ENCODE measurements at places on chromosomes 7 and 10. TPM values are rescaled to one million over a fixed set of nuclear protein-coding genes. Genes with fewer than 3 reads are reported as not detected.

Gene CHN2
- total RNA-seq: 7.6 TPM

- no peak for DNase-seq
Observed at GRCh38 chr10:59018977-59019376, 157.5 kb upstream of the PHYHIPL start.

Gene WDR91
- total RNA-seq: 16.6 TPM

Gene SPDYE11
- total RNA-seq: not detected

DNA sequence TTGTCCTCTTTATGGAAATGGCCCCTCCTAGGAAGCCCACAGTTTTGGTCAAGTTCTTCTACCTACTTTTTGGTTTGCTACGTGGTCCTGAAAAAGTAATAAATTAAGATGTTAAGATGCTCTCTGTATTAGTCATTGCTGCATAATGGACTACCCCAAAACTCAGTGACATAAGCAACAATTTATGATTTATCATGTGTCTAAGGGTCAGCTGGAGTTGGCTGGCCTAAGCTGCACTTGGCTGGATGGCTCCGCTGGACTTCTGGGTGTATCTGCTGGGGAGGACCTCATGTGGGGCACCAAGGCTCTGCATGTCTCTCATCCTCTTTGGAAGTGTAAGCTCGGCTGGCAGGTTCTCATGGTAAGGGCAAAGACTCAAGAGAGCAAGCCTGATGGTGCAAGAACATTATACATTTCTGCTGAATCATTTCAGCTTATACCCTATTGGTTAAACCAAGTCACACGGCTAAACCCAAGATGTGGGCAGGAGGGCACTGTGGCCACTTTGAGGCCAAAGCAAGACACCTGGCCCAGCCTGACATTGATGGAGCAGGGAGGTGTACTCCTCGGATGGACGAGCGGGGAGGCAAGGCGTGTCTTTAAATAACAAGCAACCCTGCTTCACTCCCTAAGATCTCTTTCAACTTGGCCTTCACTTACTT, 47.7 kb downstream of the TBXAS1 start:
- DNase-seq: no peak

- no peak for DNase-seq
Observed at GRCh38 chr10:69385454-69386350, 31.0 kb downstream of the TACR2 start.

GRCh38 chr10:62736168-62736546, 68.4 kb upstream of the ADO start:
- DNase-seq: no peak

Gene C7orf57
- total RNA-seq: not detected

Gene ZYX
- 499 TPM for total RNA-seq

GRCh38 chr7:274266-274665, 15.7 kb upstream of the FOXL3 start:
- no peak for DNase-seq

GRCh38 chr10:71316786-71317160, 2.3 kb upstream of the SLC29A3 start:
- DNase-seq: no peak

Gene EDRF1
- 27.8 TPM for total RNA-seq

- DNase-seq: no peak
Observed at GRCh38 chr7:34727464-34727995, 69.5 kb downstream of the NPSR1 start.

Gene POLR3A
- 11.6 TPM for total RNA-seq

DNA sequence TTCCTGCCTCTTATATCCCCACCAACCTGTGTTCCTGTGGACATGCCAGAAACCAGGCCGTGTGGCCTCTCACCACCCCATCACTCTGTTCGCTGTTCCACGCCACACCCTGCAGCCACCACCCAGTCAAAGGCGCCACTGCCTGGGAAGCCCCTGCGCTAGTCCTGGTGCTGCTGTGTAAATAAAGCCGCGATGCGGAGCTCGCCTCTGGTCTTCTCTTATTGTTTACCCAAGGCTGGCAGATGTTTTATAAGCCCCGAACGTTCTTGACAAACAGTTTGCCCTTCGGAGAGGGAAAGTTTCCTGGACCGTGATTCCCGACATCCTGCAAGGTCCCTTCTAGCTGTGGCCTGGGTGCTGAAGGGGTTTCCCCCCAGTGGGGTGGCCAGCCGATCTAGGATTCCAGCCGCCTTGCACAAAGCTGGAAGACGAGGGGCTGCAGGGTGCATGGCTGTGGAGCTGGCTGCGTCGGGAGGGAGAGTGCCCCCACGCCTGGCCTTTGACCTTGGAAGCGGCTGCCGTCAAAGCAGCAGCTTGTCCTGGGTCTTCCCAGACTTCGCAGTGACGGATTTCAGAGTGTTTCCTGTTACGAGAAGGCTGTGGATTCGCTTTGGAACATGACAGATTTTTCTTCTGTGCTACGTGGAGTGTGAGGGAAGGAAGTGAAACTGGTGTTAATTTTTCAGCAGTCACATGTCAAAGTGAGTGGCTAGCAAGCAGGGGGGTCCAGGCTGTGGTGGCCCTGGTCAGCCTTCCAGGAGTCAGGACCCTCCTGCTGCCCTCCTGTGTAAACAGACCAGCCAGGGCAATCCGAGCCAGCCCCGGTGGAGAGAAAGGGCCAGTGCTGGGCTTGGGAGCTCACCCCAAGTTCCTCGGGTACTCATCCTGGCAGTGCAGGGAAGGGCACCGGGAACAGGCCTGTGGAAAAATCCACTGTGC, 61.6 kb downstream of the LHPP start:
- DNase-seq: peak; percentile 79

Gene TMEM273
- 20.0 TPM for total RNA-seq

Gene OR2A5
- not detected for total RNA-seq

- DNase-seq: peak; percentile 73
Observed at GRCh38 chr7:144835155-144835611, 670 bp downstream of the TPK1 start.

Gene TAS2R41
- 1.0 TPM for total RNA-seq

Gene MYL7
- total RNA-seq: not detected

Gene PDLIM1
- total RNA-seq: 243 TPM

DNA sequence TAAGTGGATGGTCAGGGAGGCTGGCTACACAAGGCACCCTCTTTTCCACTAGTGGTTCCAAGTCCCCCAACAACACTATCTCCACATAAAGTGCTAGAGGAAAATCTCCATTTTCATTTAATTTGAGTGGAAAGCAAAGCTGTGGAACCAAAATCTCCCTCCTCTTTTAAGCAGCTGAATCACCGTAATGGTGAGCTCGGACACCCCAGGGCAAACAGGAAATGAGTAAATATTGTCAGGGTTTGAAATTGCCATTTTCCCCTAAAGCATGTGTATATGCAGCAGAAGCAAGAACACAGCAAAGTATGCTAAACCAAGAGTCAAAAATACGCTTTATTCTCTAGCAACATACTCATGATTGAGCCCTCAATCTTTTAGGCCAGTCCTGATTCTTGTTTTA, 143.7 kb downstream of the GPAM start:
- DNase-seq: no peak

- DNase-seq: no peak
Observed at GRCh38 chr10:126156012-126156411, 232.3 kb downstream of the ADAM12 start.

DNA sequence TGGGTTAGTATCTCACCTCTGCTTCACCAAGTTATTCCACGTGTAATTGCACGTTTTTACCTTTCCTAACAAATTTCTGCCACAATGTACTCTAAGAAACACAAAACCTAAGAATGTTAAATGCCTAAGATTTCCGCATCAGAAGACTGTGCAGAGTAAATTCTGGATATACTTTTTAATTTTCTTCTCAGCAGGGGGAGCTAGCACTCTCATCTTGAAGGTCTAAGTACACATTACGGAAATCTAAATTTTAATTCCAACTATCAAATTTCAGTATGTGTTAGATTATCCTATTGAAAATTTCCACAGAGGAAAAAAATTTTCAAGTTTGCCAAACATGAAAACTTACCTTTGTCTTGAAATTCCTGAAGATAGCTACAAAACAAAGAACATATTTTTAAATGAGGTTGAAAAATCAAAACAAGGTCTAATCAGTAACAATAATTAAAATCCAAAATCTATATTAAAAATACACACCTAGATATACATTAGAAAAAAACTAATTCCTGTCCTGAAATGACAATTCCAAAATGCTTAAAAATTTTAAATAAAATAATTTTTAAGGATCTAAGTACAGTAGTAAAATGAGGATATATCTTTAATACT, 10.5 kb downstream of the SKAP2 start:
- no peak for DNase-seq

Gene GBF1
- 41.9 TPM for total RNA-seq

Gene PTPRN2
- total RNA-seq: 1.4 TPM

GRCh38 chr10:119667562-119668328, 16.6 kb downstream of the BAG3 start:
- DNase-seq: peak; percentile 82

Gene NKX2-3
- 0.60 TPM for total RNA-seq

DNA sequence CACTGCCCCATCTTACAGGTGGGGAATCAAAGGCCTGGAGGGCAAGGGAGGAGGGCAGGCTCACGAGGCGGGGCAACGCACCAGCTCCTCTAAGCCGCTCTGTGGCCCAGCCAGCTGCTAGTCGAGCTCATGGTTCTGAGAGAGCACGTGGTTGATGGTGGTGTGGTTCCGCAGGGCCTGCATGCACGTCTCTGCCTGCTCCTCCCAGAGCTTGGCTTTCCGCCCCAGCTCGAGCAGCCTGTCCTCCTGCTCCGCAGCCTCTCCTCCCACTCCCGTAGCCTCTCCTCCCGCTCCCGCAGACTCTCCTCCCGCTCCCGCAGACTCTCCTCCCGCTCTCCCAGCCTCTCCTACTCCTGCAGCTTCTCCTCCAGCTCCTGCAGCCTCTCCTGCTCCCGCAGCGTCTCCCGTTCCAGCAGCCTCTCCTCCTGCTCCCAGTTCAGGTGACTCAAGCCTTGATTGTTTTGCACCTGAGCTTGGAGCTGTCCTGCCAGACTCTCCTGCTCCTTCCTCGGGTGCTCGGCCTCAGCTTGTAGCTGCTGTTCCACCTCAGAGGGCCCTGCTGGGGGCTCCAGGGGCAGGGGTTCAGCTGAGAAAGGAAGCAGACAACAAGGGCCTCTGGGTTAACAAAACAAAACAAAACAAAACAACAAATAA, 19.1 kb upstream of the MTPAP start:
- DNase-seq: no peak

GRCh38 chr10:18949391-18949790, 99.2 kb upstream of the MALRD1 start:
- DNase-seq: no peak

Gene ZNF365
- 2.4 TPM for total RNA-seq

DNA sequence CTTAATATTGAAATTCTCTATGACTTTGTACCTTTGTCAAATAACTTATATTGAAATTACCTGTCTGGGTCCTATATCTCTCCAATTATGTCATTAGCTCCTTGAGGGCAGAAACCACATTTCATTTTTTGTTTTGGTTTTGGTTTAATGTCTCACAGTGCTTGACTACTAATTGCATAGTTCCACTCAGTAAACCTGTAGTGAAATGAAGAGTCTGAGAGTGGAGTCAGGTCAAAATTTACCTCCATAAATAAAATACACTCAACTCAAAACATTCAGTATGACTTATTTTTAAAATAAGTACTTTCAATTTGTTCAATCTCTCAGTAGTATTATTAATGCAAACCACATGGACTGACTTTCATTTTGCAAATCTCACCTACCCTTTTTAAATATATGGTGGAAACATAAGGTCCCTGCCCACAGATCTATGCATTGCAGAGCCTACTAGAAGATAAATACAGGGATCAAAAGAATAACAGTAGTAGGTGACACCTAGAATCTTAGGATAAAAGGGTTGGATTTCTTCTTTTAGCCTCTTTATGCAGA, 32.5 kb downstream of the PDE1C start:
- DNase-seq: no peak

GRCh38 chr7:107622429-107622828, 38.2 kb upstream of the SLC26A4 start:
- DNase-seq: no peak

- no peak for DNase-seq
Observed at GRCh38 chr10:117246997-117247671, 6.2 kb downstream of the SLC18A2 start.

- no peak for DNase-seq
Observed at GRCh38 chr7:2879354-2879753, 35.2 kb upstream of the GNA12 start.

DNA sequence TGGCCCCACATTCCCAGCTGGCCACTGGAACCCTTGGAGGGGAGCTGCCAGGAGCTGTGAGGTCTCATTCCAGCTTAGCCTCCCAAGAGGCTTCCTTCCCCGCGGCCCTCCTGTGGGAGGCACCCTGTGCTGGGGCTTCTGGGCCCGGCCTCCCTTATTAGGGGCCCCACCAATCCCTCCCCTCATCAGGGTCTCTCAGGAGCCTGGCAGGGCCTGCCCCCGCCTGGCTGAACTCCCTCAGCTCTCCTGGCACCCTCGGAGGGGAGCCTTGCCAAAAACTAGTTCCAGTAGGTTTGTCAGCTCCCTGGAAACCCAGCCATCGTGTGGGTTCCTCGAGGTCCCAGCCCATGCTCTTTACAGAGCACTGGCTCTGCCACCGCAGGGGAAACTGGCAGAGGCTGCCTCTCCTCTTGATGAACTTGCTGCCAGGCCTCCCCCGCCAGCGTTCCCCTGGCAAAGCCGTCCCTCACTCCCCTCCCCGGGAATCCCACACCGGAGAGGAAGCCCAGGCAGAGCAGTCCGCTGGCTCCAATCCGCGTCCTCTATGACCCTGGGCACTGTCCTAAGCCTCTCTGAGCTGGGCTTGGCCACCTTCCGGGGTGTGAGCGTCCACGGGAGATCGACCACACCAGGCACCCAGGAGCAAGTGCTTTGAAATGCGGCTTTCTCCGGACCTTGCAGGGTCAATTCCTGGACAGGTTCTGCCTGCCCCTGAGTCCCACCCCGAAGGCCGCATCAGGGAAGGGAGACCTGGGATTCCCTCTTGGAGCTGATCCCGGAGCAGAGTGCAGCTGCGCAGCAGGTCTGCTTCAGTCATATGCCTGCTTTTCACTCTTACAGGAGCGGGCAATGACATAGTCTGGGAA, 139.8 kb downstream of the ARHGAP22 start:
- DNase-seq: peak; percentile 40

- no peak for DNase-seq
Observed at GRCh38 chr7:1553512-1554210, 2.3 kb downstream of the TMEM184A start.

Gene TRUB1
- total RNA-seq: 10.0 TPM

Gene DNAH11
- total RNA-seq: 2.6 TPM

Gene ITIH5
- 45.0 TPM for total RNA-seq

Gene HDAC9
- 51.4 TPM for total RNA-seq

Gene INHBA
- 30.8 TPM for total RNA-seq

DNA sequence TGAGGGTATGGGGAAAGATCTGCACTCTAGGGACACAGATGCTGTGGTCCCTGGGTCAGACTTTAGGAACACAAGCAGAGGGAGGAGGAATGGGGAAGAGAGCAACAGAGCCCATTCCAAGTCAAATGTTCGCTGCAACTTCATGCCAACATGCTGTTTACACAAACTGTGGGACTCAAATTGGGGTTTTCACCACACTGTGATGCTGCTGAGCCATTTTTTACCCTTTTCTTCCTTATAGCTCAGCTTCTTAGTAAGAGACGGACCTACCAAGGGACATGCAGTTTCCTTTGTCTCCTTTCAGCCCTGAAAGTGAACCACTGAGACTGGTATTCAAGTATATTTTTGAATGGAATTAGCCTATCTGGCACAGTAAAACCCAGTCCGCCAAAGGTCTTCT, 64.3 kb upstream of the AGK start:
- no peak for DNase-seq

GRCh38 chr7:116159711-116160110, 50.6 kb upstream of the TES start:
- no peak for DNase-seq

Measured in aorta (tissue), 5 donors.